Activated T-helper 17 cell treated with anti-CD3 and anti-CD28 coated beads, Interleukin-2, amount 50 U/mL, for 72 hours (primary cell): ENCODE measurements at places on chromosomes 12 and 14. TPM values are rescaled to one million over a fixed set of nuclear protein-coding genes. Genes with fewer than 3 reads are reported as not detected.

GRCh38 chr12:99157946-99158345 lies 489.6 kb upstream of the GARIN6 start:
- no peak overlapping the region for H3K4me3 ChIP-seq
- no peaks in the 10 kb centered on the region for H3K4me1 ChIP-seq
- no peaks in the 10 kb centered on the region for H3K36me3 ChIP-seq
- ATAC-seq, result no peak
- peaks cover 3% of the 10 kb centered on the region for H3K27me3 ChIP-seq

Gene ESRRB
- total RNA-seq, result 0.34 TPM

DNA sequence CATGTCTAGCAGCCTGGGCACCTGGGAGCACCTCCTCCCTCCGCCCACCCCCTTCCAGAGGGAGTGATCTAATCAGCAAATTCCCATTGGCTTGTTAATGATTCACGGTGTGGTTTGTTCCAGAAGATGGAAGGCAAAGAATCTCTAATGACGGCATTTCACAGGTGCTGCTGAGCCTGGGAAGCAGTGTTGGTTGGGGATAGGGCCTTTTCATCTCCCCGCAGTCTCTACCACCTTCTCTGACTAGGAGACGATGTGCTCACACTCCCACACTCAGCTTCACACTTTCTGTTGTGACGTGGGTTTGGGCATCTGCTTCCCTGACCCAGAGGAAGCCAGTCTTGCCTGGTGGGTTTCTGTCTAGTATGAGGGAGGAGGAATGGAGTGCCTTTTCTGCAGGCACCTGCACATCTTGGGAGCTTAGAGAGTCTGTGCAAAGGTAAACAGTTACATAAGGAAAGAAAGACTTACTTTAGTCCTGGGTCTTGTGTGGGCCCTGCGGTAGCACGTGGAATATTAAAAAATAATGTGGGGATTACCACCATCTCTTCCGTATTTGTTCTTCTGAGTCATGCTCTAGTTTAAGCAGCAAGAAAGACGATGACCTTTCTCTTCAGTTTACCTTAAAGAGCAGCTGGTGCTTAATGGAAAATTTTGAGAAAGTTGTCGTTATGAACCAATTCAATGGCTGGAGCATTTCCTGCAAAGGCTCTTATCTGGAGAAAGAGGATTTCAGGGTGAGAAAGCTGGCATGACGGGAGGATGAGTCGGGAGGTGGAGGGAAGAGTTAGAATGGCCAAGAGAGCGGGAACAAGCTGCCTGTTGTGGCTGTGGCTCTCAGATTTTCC lies 70.6 kb upstream of the ARHGAP5 start:
- peak; percentile 49 for ATAC-seq
- no peaks in the 10 kb centered on the region for H3K36me3 ChIP-seq
- no peak overlapping the region for H3K4me3 ChIP-seq
- no peaks in the 10 kb centered on the region for H3K27me3 ChIP-seq
- H3K4me1 ChIP-seq, result peaks cover 10% of the 10 kb centered on the region
- peak overlapping the region; percentile 36 for H3K27ac ChIP-seq

DNA sequence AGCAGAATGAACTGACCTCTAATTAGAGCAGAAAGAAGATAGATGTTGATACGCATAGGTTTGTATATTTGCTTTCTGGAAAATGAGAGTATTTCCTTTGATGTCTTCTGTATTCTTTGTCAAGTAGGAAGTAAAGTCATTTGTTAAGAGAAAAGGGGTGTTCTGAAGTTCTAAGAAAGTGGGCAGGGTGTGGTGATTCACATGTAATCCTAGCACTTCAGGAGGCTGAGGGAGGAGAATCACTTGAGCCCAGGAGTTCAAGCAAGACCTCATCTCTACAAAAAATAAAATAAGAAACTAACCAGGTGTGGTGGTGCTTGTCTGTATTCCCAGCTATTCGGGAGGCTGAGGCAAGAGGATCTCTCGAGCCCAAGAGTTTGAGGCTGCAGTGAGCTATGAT lies 2.8 kb downstream of the RHNO1 start:
- H3K4me3 ChIP-seq, result peak overlapping the region; percentile 91
- no peaks in the 10 kb centered on the region for H3K27me3 ChIP-seq
- peaks cover 62% of the 10 kb centered on the region for H3K36me3 ChIP-seq
- ATAC-seq, result peak; percentile 39
- H3K27ac ChIP-seq, result peak overlapping the region; percentile 90

Gene AMN
- 2.3 TPM for total RNA-seq

DNA sequence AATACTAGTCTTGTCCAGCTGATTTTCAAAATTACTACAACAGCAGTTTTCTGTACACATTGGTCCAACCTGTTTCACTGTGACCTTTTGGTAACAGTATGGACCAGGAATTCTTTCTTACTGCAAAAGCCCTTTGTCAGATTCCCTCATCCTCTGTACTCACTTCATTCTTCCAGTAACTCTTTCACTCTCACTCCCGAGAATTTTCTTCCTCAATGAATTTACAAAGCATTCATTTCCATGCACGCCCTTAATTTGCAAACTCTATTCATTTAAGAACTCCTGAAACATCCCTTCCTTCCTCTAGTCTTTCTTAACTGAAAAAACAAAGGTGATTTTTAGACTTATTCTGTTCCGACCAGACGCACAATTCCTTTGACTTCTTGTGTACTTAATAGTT lies 238.2 kb downstream of the NELL2 start:
- H3K27ac ChIP-seq, result no peak overlapping the region
- no peaks in the 10 kb centered on the region for H3K27me3 ChIP-seq
- H3K4me3 ChIP-seq, result no peak overlapping the region
- H3K36me3 ChIP-seq, result peaks cover 39% of the 10 kb centered on the region
- no peaks in the 10 kb centered on the region for H3K4me1 ChIP-seq

DNA sequence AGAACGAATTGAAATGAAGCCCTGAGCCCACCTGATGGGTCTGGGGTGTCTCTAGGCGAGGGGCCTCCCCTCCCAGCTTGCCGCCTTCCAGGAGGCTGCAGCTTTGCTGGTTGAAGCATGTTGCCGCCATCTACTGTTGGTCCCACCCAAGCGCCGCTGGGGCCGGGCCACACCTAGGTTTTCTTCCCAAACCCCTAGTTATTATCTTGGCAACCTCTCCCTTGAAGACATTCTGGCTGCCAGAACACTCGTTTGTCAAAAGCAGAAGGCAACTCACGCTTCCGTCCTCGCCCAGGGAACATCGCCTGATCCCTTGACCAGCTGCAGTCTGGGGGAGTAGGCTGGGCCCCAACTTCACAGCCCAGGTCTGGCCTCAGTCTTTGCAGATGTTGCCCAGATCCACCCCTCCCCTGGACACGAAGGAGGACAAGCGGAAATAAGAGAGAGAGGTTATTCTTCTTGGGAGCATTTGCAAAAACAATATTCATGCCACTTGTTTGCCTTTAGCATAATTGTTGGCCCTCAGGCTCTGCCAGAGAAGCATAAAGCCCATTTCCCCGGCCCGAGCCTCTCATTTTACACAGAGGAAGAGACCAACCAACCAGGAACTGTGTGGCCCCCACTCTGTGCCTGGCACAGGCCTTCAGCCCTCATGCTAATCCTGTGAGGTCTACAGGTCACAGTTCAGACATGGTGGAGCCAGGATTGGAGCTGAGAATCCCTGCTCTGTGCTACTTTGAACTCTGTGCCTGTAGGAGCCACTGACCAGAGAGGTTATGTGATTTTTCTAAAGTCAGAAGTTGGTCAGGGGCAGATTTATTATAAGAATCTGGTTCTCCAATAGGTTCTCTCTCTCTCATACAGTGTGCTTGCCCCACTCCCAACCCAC lies 6.8 kb downstream of the EMP1 start:
- ATAC-seq, result no peak
- no peak overlapping the region for H3K4me3 ChIP-seq
- H3K4me1 ChIP-seq, result peaks cover 23% of the 10 kb centered on the region
- H3K27me3 ChIP-seq, result no peaks in the 10 kb centered on the region
- H3K36me3 ChIP-seq, result no peaks in the 10 kb centered on the region

Gene SERPINA4
- not detected for total RNA-seq

DNA sequence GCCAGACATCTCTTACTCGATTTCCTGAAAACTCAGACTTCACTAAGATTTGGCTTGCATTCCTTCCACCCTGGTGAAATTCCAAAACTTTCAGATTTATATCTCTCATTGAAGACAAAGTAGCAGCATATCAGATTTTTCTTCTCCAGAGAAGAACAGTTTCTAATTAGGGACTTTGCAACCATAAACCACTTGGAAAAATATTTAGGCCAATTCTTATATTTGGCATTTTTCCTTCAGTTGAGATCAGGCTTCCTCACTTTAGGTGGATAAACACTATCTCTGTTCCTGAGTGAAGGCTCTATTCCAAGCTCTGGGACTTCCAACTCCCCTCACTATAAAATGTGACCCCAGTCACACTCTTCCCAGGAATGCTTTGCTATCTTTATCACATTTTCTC lies 1434.3 kb upstream of the FLRT2 start:
- no peaks in the 10 kb centered on the region for H3K27me3 ChIP-seq
- H3K4me3 ChIP-seq, result no peak overlapping the region
- no peak overlapping the region for H3K27ac ChIP-seq
- no peak for ATAC-seq

Gene RFX4
- not detected for total RNA-seq

DNA sequence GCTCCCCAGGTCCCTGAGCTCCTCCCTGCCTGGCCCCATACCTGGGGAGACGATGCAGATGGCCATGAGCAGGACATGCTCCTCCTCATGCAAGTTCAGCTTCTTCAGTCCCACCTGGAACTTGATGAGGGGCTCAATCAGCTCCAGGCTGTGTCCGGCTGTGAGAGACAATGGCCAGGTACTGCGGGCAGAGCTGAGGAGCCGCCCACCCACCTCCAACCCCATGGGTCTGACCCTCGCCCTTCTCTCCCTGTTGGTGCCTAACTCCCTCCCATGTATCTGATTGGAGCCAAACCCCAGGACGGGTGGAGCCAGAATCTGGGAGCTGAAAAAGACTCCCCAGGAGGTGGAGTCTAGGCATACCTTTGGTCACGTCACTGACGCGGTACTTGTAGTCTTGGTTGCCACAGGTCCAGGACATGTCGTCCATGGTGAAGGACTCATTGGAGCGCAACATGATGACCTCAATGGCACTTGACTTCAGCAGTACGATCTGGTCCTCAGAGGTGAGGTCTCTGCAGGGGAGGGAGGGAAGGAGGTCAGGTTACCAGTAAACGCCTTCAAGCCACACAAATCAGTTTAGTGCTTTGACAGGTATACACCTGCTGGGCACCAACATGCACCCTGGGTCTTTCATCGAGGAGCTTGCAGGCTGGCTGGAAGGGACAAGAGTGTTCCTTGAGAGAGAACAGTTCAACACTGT lies 26.7 kb upstream of the HDAC7 start:
- H3K4me1 ChIP-seq, result peaks cover 23% of the 10 kb centered on the region
- no peak for ATAC-seq
- H3K27ac ChIP-seq, result peak overlapping the region; percentile 16
- H3K27me3 ChIP-seq, result no peaks in the 10 kb centered on the region
- H3K36me3 ChIP-seq, result peaks cover 98% of the 10 kb centered on the region

DNA sequence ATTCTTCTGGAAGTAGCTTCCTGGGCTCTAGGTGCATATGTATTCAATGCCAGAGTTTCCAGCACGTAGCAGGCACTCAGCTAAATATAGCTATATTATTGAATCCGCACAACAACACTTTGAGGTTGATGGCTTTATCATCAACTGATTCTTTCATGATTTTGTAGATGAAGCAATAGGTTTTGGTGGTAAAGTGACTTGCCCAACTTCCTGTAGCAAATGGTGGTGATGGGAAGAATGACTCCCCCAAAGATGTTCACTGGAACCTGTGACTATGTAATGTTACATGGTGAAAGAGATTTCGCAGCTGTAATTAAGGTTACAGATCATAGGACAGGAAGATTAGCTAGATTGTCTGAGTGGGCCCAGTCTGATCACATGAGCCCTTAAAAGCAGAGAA lies 3.2 kb downstream of the TDRD9 start:
- no peaks in the 10 kb centered on the region for H3K27me3 ChIP-seq
- ATAC-seq, result peak; percentile 32
- no peaks in the 10 kb centered on the region for H3K4me1 ChIP-seq

- no peak overlapping the region for H3K4me3 ChIP-seq
- H3K27ac ChIP-seq, result no peak overlapping the region
- H3K4me1 ChIP-seq, result peaks cover 19% of the 10 kb centered on the region
- peaks cover 21% of the 10 kb centered on the region for H3K36me3 ChIP-seq
- H3K27me3 ChIP-seq, result no peaks in the 10 kb centered on the region
Observed at GRCh38 chr14:89576960-89577359, 159.9 kb upstream of the FOXN3 start.

Gene SLC5A8
- total RNA-seq, result not detected

Gene CCDC60
- total RNA-seq, result not detected

GRCh38 chr12:49335955-49336644 lies 888 bp downstream of the C1QL4 start:
- no peak overlapping the region for H3K27ac ChIP-seq
- ATAC-seq, result no peak
- H3K4me1 ChIP-seq, result peaks cover 7% of the 10 kb centered on the region

- no peak overlapping the region for H3K27ac ChIP-seq
- H3K4me3 ChIP-seq, result no peak overlapping the region
- no peak for ATAC-seq
- H3K27me3 ChIP-seq, result no peaks in the 10 kb centered on the region
- no peaks in the 10 kb centered on the region for H3K4me1 ChIP-seq
Observed at GRCh38 chr14:47662466-47662865, 12.9 kb downstream of the MDGA2 start.

Gene TOMM20L
- not detected for total RNA-seq

Gene NAA30
- 20.7 TPM for total RNA-seq

DNA sequence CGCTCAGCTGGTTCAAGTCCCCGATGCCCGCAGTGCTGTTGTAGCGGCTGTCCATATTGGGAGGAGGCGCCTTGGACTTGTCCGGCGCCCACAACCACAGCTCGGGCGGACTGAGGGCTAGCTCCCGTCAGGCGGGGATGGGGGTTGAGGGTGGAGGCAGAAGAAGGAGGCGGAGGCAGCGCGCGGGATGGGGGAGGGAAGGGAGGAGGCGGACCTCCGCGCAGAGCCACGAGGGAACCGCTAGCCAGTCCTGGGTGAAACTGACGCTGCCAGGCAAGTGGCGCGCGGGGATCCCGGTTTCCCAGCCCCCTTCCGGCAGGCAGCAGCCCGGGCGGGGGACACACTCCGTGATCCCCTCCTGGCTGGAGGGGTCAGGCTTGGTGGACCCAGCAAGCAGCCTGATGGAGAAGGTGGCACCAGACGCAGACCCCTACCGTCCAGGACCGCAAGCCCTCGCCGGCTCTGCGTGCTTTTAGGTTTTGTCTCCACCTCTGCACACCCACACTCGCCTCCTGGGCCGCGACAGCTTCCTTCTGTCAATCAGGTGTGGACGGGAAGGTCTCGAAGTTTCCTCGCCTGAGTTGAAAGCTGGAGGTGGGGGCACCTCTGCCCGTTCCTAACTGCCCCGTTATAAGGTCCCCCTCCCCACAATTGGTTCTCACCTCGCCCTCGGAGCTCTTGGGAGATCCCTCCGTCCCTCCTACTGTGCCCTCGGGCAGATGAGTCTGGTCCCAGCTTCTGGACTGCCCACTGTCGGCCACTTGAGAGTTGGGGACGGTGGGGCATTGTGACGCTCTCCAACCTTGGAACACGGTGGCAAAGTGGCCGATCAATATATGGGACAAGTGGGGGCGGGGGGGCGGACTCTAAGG lies at the start of gene CPNE8:
TSS of gene CPNE8 (minus strand) at position 112 of the 872 bp plus-strand sequence. CDS start at position 55, 57 bp downstream.
- H3K36me3 ChIP-seq, result no peaks in the 10 kb centered on the region
- peaks cover 3% of the 10 kb centered on the region for H3K4me1 ChIP-seq
- peak; percentile 43 for ATAC-seq
- H3K27ac ChIP-seq, result peak within 1 kb of the TSS; percentile 90
- peak within 1 kb of the TSS; percentile 88 for H3K4me3 ChIP-seq
